Activated CD8-positive, alpha-beta memory T cell treated with anti-CD3 and anti-CD28 coated beads, Interleukin-2, amount 10 ng/mL, durations not matched to agents 7 days and 5 days (primary cell): ENCODE measurements at places on chromosomes 11 and 22. TPM values are rescaled to one million over a fixed set of nuclear protein-coding genes. Genes with fewer than 3 reads are reported as not detected.

DCDC1 gene
- total RNA-seq: not detected

DNA sequence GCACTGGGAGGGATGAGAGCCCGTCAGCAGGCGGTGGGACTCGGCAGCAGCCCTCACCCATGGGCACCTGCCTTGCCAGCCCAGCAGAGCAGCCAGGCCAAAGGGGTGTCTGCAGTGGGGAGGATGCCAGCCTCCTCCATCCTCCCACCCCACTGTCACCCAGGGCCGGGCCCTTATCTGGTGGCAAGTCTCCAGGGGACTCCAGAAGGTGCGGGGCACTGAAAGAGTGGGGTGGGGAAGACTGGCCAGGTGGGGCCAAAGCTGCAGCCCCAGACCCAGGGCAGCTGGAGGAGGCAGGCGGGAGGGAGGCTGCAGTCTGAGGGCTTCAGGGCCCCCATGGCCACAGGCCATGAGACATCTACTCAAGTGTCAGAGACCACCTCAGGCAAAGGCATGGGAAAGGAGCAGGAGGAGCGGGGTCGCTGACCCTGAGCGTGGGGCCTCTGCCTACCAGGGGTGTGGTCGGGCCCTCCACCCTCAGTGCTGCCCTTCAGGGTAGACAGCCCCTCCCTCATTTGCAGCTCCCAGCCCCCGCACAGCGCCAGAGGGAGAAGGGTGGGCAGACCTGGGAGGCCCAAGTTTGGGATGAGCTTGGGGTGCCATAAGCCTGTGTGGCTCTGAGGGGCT is 3.5 kb downstream of the DGCR6L start:
- H3K27me3 ChIP-seq: no peaks in the 10 kb centered on the region
- no peaks in the 10 kb centered on the region for H3K36me3 ChIP-seq
- peak; percentile 39 for DNase-seq
- no peak overlapping the region for H3K4me3 ChIP-seq
- peaks cover 28% of the 10 kb centered on the region for H3K4me1 ChIP-seq

GRCh38 chr11:45414088-45414487 is 127.9 kb upstream of the SYT13 start:
- no peak for DNase-seq
- no peak overlapping the region for H3K4me3 ChIP-seq
- H3K36me3 ChIP-seq: no peaks in the 10 kb centered on the region
- no peak overlapping the region for H3K27ac ChIP-seq
- peaks cover 41% of the 10 kb centered on the region for H3K27me3 ChIP-seq

OTOG gene
- total RNA-seq: not detected

GPHA2 gene
- total RNA-seq: not detected

DNA sequence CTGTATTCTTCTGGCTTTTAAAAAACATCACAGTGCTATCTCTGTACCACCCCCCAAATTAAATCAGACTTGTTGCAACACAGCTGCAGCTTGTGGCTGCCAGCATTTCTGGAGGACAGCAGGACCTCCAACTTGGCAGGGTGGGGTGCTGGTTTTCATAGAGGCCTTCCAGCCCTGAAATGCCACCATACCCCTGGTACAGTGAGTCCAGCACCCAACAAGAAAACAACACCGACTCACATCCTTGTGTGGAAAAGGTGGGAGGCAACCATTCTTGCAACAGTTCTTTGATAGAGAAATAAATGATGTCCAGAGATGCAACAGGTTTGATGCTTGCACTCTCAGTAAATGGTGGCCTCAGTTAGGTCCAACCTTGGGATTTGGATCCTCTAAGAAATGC is 96.0 kb downstream of the ABTB2 start:
- H3K36me3 ChIP-seq: no peaks in the 10 kb centered on the region
- H3K27ac ChIP-seq: no peak overlapping the region
- no peak for DNase-seq
- no peak overlapping the region for H3K4me3 ChIP-seq

DNA sequence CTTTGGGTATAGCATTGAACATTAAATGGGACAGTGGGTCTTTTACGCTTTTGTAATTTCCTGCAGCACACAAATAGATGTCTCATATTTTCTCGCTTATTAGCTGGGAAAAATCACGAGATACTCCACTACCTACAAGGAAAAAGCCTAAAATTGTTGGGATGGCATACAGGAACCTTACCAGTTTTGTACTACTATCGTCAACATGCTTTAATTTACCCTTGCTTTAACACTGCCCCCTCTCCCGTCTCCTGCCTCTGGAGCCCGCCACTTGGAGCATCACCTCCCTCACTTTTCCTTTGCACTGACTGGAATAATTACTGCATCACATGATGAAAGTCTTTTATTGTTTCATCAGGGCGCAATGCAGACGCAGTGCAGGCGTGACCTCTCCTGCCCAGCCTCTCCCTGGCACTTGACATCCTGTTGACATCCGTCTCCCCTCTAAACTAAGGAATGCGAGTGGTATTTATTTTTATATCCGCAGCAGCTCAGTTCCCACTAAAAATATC is 1.0 kb upstream of the FNBP4 start:
- H3K4me3 ChIP-seq: peak overlapping the region; percentile 96
- no peaks in the 10 kb centered on the region for H3K27me3 ChIP-seq
- peaks cover 21% of the 10 kb centered on the region for H3K4me1 ChIP-seq
- peaks cover 28% of the 10 kb centered on the region for H3K36me3 ChIP-seq
- DNase-seq: peak; percentile 61
- H3K27ac ChIP-seq: peak overlapping the region; percentile 99

DNA sequence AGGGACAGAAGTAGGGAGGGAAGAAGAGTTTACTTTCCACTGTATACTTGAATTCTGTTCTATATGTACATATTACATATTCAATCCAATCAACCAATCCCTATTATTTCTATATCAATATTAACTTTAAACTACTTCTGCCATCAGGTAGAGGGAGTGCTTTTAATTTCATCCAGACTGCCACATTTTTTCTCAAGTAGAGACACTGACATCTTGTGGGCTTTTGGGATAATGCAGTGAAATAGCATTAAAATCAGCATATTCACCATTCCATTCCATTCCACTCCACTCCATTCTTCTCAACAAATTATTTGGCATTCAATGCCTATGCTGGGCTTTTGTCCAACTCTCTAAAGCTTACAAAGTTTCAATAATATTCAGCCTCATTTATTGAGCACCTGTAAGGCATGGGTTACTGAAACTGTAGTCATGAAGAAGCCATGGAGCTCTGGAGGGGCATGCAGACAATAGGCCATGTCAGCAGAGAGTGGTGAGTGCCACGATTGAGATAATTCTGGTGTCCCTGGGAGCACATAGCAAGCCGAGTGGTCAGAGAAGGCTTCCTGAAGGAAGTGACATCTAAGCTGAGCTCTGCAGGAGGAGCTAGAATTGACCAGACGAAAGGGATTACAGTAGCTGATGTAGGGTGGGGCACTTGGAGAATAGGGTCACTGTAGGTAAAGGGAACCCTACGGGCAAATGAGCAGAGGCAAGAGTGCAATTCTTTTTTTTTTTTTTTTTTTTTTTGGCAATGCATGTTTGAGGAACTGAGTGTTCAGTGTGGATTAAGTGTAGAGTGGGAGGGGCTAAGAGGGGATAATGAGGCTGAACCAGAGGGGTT is 12.8 kb upstream of the CLPB start:
- H3K4me1 ChIP-seq: peaks cover 1% of the 10 kb centered on the region
- H3K36me3 ChIP-seq: no peaks in the 10 kb centered on the region
- H3K4me3 ChIP-seq: no peak overlapping the region
- no peak overlapping the region for H3K27ac ChIP-seq
- H3K27me3 ChIP-seq: peaks cover 24% of the 10 kb centered on the region

- peaks cover 62% of the 10 kb centered on the region for H3K4me1 ChIP-seq
- H3K27ac ChIP-seq: peak overlapping the region; percentile 79
- DNase-seq: no peak
- H3K27me3 ChIP-seq: no peaks in the 10 kb centered on the region
- no peak overlapping the region for H3K4me3 ChIP-seq
Measured at GRCh38 chr11:48043111-48043990, 63.0 kb downstream of the PTPRJ start.

DNA sequence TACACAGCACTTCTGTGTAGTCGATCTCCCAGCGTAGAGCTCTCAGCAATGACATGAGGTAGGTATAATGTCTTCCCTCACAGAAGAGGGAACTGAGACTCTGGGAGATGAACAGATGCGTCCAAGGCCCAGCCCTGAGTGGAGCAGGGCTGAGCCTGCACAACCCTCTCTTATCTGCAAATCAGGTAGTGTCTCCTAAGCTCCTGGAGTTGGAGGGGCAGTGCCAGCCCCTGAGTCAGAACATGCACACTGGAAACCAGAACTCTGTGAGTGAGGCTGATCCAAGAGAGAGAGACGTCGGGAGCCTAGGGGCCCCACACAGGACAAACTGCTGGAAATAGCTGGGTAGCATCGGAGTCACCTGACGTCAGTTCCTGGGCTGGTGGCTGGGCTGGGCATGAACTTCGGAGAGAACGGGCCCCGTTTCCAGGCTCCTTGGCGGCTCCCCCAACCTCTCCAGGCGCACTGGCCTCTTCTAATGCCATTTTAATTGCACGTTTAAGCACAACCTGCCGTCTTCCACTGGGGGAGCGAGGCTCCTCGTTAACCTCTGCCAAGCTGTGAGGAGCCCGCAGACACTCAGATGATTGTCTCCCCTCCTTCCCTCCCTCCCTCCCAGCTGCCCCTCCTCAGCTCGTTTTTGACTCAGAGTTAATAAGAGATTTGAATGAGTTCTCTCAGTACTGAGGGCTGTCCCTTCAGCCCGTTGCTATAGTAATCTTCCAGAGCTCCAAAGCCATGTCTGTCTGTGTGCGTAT is 191.2 kb upstream of the TBCEL start:
- H3K36me3 ChIP-seq: no peaks in the 10 kb centered on the region
- no peak for DNase-seq
- H3K4me3 ChIP-seq: no peak overlapping the region
- no peak overlapping the region for H3K27ac ChIP-seq

NCAPH2 gene
- total RNA-seq: 136 TPM

SCN2B gene
- total RNA-seq: not detected

C1QTNF4 gene
- 0.23 TPM for total RNA-seq

- peaks cover 19% of the 10 kb centered on the region for H3K36me3 ChIP-seq
- peak overlapping the region; percentile 91 for H3K27ac ChIP-seq
- H3K4me1 ChIP-seq: peaks cover 37% of the 10 kb centered on the region
- H3K4me3 ChIP-seq: peak overlapping the region; percentile 91
- no peak for DNase-seq
- H3K27me3 ChIP-seq: peaks cover 2% of the 10 kb centered on the region
Measured at GRCh38 chr11:85628771-85629341, 463 bp downstream of the TMEM126B start.

DNA sequence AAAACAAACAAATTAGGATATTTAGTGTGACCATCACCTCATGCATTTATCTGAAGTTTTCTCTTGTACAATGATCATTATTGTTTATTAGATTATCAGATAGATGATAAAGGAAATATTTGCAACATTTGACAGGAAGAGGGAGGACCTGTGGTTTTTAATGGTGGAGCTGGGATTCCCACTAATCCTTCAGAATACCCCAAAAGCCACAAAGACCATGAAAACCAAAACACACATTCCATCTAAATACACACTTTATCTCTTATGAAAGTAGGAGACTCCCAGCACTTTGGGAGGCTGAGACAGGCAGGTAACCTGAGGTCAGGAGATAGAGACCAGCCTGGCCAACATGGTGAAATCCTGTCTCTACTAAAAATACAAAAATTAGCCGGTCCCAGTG is 7.6 kb upstream of the NDUFV1 start:
- H3K4me3 ChIP-seq: no peak overlapping the region
- H3K27ac ChIP-seq: no peak overlapping the region
- no peaks in the 10 kb centered on the region for H3K36me3 ChIP-seq

DNA sequence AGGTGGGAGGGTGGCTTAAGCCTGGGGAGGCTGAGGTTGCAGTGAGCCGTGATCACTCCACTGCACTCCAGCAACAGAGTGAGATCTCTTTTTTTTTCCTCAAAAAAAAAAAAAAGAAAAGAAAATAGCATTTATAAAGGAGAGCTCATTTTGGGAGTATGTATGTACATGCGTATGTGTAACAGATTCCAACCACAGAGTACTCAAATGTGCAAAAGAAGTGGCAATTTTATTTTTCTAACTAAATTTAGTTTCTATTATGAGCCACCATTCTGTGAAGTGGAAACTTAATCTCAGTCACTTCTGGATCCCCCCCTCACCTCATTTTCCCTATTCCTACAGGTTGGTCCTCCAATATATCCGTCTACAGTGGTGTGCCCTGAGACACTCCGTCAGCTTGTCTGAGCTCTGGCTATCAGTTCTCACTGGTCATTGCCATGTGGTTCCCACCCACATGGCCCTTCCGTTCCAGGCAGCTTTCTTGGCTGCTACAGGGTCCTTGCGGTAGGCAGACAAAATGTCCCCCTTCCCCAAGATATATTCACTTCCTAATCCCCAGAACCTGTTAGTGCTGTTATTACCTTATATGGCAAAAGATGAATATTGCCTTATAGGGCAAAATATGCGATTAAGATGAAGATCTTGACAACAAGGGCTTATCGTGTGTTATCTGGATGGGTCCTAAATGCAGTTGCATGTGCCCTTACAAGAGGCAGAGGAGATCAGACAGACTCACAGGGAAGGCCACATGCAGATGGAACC is 35.8 kb upstream of the TSKU start:
- no peak overlapping the region for H3K27ac ChIP-seq
- H3K36me3 ChIP-seq: no peaks in the 10 kb centered on the region
- DNase-seq: no peak

DNA sequence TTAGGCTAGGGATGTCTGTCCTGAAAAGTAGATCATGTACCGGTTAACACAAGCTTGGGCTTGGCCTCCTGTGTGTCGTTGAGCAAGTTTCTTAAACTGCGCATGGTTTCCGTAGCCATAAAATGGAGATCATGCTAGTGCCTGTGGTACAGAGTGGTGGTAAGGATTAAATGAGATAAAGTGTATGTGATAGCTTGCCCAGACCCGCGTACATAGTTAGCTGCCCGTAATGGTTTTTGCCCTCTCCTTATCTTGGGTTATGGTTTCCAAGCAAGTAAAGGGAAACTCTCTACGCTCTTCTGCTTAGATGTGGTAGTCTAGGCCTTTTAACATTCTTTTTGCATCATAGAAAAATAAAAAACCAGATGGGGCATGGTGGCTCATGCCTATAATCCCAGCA is 11.0 kb upstream of the PTPRJ start:
- H3K4me3 ChIP-seq: no peak overlapping the region
- H3K36me3 ChIP-seq: no peaks in the 10 kb centered on the region
- DNase-seq: no peak
- H3K4me1 ChIP-seq: peaks cover 5% of the 10 kb centered on the region

DNA sequence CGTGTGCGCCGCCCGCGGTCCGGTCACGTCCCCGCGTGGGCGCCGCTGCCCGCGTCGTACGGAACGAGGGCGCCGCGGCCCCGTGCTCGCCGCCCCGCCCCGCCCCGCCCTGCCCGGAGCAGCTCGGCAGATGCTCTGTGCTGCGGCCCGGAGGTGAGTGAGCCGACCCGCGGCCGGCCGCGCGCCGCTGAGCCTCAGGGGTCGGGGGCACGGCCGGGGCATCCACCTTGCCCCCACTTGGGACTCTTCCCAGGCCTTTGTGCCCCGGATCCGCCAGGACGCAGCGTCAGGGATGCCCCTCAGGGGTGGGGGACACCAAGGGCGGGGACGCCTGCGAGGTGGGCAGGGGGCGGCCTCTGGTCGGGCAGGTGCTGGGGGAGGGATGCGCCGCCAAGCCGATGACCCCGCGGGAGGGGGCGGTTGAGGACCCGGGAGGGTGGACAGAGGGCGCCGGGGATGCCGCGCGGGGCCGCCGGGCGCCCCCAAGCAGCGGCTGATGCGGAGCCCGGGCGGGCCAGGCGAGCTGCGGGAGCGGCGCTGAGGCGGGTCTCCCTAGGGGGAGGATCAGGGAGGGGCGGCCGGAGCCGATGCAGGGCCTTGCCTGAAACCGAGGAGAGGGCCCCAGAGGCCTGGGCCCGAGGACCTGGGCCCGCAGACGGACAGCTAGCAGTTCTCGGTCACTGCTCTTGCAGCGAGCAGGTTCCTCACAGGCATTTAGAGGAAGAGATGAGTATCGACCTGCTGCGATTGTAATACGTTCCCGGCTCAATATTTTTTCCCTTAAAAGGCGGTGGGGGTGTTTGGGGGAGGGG is at the start of gene GNAZ:
Gene GNAZ (plus strand): TSS at position 102 of the 812 bp plus-strand sequence. CDS start 25,177 bp downstream, outside the sequence.
- H3K4me3 ChIP-seq: peak within 1 kb of the TSS; percentile 57
- no peak within 1 kb of the TSS for H3K27ac ChIP-seq
